Right renal cortex interstitium (tissue), 3 donors: ENCODE measurements at places on chromosomes 11 and 22. TPM values are rescaled to one million over a fixed set of nuclear protein-coding genes. Genes with fewer than 3 reads are reported as not detected.

The OTOG gene
- polyA plus RNA-seq, result 0.76 TPM

The SCGB1A1 gene
- not detected for polyA plus RNA-seq

The OR6A2 gene
- polyA plus RNA-seq, result not detected

DNA sequence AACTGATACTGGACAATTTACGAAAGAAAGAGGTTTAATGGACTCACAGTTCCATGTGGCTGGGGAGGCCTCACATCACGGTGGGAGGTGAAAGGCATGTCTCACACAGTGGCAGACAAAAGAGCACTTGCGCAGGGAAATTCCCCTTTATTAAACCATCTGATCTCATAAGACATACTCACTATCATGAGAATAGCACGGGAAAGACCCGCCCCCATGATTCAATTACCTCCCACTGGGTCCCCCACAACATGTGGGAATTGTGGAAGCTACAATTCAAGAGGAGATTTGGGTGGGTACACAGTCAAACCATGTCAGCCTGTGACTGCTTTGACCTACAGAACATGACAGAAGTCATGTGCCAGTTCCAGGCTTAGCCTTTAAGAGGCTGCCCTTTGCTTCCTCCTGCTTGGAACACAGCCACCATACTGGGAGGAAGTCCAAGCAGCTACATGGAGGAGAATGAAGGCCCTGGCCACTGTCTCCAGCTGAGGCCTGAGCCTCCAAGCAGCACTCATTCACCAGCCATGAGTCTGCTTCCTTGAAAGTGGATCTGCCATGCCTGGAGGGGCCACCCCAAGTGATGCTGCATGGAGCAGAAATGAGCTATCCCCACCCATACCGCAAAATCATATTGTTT, 10.9 kb upstream of the GAL start:
- DNase-seq, result no peak

- DNase-seq, result no peak
Observed at GRCh38 chr11:71349627-71350026, 97.2 kb upstream of the SHANK2 start.

- no peak for DNase-seq
Observed at GRCh38 chr11:94477624-94478023, 16.0 kb downstream of the MRE11 start.

GRCh38 chr11:108392353-108392752, 75.0 kb downstream of the C11orf65 start:
- DNase-seq, result no peak

DNA sequence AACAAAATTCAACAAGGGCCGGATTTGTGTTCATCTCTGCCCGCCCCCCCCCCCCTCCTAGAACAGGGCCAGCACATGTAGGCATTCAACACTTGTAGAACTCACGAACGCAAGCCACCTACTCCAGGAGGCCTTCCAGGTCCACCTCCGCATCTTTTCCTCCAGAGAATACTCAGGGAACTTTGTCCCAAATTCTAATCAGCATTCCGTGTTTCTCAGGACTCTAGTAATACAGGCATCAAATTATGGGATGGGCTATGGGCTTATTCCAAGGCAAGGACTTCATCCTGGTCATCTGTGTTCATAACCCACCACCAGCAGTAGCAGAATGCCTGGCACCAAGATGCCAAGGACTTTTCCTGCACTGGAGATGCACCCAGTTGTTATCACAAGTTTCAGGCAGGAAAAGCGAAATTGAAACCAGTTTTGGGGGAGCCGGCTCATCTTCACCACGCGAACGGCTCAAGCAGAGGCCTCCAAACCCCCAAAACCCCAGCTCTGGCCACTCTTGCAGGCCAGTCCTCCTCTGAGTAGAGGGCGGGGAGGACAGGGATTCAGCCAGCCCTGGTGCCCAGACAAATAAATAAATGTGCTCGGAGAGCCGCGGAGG, 462 bp downstream of the UBE2L6 start:
- DNase-seq, result no peak

GRCh38 chr11:33168709-33169200, 7.5 kb upstream of the CSTF3 start:
- no peak for DNase-seq

- DNase-seq, result no peak
Observed at GRCh38 chr22:48908547-48908946, 919.1 kb downstream of the BRD1 start.

DNA sequence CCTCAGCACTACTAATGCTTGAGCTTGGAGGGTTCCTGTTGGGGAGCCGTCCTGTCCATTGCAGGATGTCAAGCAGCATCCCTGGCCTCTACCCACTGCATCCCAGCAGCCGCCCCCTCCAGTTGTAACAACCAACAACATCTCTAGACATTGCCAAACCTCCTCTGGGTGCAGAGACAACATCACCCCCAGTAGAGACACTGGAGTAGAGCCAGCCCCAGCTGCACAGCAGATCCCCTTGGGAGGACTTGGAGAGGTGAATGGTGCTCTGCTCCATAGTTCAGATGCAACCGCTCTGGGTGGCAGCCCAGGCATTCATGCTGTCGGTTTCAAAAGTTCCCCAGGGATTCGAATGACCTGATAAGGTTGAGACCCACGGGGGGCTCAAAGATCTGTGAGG, 259.0 kb downstream of the MN1 start:
- no peak for DNase-seq

DNA sequence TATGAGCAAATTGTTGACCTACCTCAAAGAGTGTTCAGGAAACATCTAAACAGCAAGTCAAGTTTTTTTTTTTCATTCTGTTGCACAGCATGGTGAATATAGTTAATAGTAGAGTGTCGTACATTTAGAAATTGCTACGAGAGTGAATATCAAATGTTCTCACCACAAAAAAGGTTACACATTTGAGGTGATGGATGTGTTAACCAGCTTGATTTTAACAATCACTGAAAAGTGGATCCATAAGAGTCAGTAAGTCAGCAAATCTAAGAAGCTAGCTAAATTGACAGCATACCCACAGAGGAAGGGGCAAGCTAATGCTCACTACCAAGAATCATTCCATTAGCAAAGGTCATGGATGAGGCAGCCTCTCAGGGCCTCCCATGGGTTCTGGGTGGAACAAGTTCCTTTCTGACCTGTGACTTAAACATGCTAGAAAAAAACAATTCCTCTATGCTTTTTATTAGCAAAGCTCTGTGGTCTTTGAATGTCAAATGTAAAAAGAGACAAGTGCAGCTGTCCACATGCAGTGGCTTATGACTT, 235.4 kb upstream of the CCDC179 start:
- DNase-seq, result no peak
